Activated CD4-positive, alpha-beta T cell treated with anti-CD3 and anti-CD28 coated beads, Interleukin-2, amount 50 U/mL, for 48 hours (primary cell): ENCODE measurements at places on chromosomes 6 and 20.

GRCh38 chr6:13907614-13908215 lies 17.0 kb upstream of the RNF182 start:
- no peak for DNase-seq

DNA sequence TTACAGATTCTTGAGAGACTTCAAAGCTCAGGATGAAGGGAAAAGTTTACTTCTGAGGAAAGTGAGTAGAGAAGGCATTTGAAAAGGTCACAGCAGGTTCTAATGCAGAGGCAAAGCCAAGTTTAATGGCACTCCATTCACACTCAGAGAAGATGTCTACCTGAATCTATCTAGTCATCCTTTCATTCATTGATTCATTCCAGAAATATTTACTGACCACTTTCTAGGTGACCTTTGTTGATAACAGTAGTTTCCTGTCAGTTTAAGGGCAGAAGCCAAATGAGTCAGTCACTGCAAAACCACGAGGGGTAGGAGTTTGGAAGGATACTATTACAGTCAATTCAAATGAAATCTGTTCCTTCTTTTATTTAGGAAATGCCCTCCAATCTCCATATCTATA lies 30.8 kb downstream of the FBXO5 start:
- no peak for DNase-seq

GRCh38 chr6:148989585-148989984 lies 242.8 kb downstream of the UST start:
- no peak for DNase-seq

DNA sequence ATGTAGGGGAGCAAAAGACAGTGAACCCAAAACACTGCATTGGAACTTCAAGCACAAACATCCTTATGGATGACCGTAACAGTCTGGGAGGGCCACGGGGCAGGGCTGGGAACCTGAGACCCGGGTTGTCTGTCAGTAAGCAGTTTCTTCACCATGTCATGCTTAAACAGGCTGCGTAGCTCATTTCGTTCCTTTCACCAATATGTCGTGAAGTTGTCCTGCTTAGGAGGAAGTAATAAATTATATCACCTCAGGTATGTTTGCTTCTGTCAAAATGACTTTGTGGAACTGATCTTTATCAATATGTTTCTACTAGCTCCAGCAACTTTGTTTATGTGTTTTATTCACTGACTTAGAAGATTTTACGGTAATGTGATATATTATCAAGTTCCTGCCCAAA lies 12.4 kb upstream of the MAK start:
- no peak for DNase-seq

DNA sequence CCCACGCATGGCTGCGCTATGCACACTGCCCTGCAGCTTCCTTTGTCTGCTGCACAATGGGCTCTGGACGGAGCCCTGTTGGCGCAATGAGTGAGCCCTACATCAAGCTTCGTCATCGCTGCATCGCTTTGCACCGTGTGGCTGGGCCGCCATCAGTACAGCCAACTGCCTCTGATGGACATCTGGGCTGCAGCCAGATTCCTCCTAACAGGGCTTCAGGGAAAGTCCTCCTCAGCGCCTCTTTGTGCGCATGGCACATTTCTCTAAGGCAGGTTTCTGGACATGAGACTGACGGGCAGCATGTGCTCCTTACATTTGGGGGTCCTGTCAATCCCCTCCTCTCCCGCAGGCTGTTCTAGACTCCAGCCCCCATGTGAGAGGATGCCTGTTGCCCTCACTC lies 29.7 kb upstream of the ANGPT4 start:
- DNase-seq = no peak

DNA sequence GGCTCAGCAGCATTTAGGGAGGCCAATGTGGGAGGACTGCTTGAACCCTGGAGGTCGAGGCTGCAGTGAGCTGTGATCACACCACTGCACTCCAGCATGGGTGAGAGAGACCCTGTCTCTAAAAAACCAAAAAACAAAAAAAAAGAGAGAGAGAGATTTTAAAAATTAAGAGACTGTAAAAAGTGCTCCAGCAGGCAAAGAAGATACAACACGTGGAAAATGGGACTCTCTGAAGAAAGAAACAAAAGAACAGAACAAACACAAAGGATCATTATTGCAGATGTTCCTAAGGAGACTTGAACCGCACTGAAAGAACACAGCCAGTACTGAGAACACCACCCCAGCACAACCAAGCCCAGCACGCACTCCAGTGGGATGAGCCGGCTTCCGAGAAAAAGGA lies 74.2 kb downstream of the TAF4 start:
- DNase-seq = no peak

- DNase-seq = no peak
These were observed 516.2 kb downstream of the BCKDHB start for GRCh38 chr6:80622641-80623040.

GRCh38 chr6:75091467-75092190 lies 114.2 kb downstream of the COL12A1 start:
- DNase-seq = no peak

DNA sequence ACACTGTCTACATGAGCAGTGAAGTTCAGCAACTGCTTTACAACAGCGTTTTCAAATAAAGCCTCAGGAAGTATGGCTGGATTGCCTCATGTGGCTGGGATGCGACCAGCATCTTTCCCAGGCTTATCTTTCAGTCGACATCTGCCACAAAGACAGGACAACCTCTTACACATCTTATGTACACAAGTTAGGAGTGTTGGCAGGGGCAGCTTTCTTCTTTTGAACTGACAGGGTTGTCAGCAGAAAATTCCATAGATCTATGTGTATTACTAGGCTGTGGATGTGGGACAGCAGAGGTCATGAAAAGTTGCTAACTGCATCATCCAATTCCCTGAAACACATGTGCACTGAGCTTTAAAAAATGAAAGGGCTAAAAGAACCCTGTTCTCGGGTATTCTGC lies 48.1 kb downstream of the PLAGL1 start:
- no peak for DNase-seq

DNA sequence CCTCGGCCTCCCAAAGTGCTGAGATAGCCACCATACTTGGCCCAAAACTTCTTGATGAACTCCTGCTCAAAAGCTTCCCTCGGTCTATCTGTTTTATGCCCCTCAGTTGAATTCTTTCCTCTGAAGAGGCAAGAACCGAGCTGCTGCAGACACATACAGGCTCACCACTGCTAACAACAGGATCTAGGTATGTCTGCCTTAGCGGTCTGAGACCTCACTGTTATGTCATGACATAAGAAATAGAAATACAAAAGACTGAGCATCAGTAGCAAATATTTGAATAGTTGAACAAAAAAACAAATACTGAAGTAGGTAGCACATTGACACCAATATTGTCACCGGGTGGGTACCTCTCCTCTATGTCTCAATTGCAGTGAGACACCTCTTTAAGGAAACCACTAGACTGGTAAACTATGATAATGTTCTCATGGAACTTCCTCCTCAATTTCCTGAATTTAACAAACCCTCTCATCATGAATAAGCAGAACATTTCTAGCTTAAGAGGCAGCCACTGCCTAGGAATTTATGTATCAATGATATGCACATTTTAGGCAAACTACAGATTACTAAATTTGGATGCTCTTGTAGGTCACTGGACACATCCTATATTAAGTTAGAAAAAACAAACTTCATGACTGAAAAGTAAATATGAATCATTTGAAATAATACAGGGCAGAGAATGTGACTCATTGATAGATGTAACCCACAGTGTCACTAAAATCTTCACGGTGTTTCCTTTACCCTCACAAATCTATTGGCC lies 9.4 kb upstream of the STXBP5 start:
- no peak for DNase-seq

GRCh38 chr20:19397226-19397625 lies 184.8 kb downstream of the SLC24A3 start:
- DNase-seq = no peak

GRCh38 chr6:9205645-9206044 lies 770.3 kb upstream of the SLC35B3 start:
- no peak for DNase-seq

GRCh38 chr6:117391874-117392583 lies 33.7 kb downstream of the ROS1 start:
- no peak for DNase-seq

DNA sequence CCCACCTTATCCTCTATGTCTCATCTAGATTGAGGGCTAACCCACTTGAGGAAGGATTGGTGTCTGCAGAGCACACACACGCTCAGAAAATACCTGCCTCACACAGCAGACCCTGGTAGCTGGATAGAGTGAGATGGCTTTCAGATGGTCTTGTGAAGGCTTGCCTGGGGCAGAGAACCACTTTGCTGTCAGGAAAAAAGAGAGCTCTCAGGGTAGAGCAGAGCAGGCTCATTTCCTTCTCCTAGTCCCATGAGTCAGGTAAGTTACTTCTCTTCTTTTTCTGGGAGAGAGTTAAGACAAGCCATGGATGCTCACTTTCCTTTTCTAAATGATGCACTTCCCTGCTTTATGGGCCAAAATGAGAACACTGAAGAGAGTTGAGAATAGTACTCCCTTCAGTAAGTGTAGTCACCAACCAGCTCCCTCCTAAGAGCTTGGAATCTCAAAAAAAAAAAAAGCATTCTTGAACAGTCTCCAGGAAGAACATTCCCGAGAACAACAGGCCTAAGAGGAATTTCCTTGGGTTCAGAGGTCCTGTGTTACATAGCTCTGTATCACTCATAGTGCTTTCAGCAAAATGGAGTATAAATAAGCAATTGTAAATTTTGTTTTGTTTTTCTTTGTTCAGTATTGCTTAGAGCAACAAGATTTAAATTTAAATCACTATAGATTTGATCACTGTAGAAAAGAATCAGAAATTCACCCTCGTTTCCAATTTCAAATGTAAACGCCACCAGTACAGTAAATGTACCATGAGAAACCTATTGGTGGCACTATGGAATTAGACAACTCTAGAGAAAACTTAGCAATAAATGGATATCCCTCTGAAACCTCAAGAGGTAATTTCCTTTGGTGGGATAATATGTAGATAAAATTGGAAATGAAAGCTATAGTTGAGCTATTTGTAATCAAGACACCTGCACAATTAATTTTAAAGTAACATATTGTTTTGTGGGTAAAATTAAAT lies 530.3 kb downstream of the RFPL4B start:
- DNase-seq = no peak

DNA sequence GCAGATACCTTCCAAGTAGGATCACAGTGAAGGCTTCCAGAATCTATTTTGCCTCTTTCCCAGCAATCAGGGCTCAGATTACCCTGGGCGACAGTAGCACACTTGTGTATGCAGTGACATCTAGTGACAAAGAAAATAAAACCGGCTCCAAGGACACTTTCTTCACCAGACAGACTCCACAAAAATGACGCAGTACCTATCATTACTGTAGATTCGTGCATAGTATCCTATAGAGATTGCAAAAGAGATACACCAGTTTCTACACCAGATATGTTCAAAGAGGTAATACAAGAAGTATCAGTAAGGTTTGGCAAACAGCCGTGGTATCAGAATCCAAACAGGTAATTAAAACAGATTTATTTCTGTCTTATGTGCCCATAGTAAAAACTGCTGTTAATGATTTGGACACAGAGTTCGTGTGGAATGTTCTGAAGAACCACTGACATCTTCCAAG lies 600.4 kb upstream of the JAG1 start:
- no peak for DNase-seq
